GM06990 (cell line): ENCODE measurements at places on chromosomes 16 and 17.

- no peak for DNase-seq
These were observed 51.0 kb downstream of the CCDC182 start for GRCh38 chr17:57694051-57694450.

DNA sequence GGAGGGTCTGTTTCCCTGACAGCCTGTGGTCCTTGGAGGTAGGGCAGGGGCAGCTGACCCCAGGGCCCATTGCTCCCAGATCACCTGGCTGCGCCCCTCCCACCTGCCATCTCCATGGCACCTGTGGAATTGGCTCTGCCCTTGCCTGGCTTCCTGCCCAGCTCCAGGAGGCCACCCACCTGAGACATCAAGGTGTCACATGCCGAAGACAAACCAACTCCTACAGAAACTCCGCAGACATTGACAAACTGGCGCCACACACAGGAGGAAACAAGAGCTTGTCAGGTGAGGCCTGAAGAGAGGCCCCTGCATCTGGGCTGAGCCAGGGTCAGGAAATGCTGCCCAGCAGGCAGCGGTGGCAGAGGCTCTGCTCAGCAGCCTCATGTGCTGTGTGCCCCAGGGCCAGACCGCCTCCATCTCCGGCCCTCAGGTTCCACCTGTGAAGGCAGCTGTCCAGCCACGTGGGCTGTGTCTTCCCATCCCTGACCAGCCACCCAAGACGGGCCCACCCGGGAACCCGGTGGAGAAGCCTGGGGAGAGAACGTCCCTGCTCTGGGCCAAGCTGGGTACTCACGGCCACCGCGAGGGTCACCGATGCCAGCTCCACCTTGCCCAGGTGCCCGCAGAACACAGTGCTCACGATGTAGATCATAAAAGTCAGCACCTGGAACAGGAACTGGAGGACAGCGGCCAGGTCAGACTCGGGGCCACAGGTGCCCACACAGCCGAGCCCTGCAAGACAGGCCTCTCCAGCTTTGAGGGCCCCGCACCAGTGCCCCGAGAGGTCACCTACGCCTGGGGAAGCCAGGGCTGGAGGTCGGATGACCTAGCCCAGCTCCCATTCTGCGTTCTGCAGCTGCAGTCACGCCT lies 1.6 kb downstream of the SLC47A2 start:
- no peak for DNase-seq

DNA sequence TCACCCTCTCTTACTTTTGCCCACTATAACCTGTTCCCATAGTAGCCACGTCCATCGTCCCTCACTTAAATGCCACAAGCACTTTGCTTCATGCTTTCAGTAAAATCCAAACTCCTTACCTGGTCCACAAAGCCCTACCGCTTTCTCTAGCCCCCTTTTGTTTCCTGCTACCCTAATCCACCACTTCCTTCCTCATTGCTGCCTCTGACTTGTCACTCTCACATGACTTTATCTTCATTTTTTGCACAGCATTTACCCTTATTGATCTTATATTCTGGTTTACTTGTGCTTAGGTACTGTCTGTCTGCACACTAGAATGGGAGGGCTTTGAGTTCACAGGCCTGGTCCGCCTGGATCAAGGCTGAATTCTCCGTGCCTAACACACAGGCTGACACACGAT lies 340.0 kb downstream of the XYLT1 start:
- DNase-seq, result no peak

DNA sequence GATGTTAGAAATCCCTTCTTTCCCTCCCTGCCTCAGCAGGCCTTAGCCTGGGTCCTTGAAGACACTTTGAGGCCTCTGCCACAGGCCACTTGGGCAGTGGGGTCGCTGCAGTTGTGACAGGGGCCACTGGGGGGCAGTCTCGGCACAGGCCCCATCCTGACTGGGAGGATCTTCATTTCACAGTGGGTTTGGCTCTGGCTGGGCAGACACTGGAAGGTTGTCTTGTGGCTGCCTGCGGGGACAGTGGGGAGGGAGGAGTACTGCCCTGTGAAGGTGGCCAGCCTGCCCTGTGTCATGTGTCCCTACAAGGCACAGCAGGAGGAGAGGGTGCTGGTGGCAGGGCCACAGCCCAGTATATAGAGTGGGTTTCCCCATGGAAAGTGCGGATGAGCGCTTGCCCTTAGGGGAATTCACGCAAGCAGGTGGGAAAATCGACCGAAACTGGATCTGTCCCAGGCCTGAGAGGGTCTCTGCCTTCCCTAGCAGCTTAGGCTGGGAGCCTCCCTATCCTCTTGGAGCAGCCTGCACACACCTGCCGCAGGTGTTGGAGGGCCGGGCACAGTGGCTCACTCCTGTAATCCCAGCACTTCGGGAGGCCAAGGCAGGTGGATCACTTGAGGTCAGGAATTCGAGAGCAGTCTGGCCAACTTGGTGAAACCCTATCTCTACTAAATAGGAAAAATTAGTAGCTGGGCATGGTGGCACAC lies 28.8 kb downstream of the GINS2 start:
- peak; percentile 71 for DNase-seq

DNA sequence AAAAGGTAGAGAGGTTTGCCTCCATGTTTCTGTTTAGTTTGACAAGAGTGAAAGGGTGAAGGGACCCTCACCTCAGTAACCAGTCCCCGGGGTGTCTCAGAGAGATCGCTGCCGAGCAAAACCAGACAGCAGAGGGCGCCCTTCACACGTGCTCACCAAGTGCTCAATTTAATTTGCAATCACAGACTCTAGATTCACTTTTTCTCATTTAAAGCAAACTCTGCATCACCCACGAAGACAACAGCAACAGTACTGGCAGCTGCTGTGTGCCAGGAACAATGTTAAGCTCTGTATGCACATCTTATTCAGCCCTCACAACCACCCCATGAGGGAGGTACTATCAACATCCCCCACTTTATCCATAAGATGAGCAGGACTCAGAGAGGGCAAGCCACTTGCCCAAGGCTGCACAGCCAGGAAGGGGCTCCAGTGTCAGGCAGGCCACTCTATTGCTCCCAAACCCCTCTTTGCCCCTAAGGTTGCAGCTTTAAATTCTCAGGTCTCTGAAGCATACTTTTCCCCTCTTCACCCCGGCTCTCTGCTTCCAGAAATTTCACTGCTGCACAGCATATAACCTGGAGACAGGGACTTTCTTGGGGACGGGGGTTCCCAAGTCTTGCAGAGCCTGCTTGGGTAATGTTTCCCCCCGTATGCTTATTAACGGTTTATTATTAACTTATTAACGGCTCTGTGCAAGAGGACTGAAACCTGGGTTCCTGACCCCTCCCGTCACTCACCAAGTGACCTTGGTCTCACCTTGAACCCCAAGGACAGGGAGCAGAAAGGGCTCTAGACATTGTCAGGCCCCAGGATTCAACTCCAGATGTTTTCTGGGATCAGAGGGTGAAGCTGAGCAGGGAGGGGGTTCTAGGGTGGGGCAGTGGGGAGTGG lies 70.9 kb downstream of the CNGB1 start:
- DNase-seq, result no peak

DNA sequence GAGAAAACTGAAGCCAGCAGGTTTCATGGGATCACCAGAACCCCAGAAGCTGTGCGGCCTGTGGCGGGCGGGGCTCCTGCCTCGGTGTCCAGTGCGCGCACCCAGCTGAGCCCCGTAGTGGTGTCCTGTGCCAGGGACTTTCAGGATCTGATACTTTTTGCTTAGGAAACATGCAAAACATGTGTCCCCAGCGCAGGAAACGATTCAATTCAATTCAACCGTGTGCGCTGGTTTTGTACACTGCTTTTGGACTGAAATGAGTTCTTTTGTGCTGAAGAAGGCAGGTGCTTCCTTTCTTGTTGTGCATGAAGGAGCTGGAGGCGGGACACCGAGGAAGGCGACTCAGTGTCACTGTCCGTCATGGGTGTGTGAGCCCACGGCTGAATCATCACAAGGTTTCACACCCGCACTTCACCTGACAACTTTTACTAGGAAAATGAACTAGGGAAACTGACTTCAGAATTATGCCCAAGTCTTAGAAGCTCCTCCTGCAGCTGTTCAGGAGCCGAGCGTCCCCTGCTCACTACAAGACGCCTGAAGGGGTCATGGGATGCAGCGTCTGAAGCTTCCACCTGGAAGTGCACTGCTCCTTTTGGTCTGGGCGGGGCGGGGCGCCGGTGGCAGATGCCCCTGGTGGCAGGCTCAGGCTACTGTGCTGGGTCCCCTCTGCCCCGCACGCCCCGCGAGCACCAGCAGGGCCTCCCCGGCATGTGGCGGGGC lies 31.4 kb upstream of the ZNF750 start:
- DNase-seq, result peak; percentile 85

DNA sequence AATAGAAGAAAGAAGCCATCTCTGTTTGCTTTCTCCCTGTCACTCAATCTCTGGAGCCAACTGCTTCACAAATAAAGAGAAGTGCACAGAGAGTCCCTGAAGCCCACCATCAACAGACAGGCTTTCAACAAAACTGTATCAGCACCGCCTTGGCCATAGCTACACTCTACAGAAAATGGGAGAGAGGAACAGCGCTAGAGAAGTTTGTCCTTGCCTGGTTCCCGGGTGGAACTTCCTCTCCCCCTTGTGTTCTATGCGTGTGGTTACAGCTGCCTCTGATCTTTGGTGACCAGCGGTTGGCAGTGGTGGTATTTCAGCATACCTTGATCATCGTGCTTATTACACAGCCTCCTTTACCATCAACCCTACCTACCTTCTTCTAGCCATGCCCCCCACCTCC lies 91.4 kb upstream of the CCL2 start:
- DNase-seq, result no peak

DNA sequence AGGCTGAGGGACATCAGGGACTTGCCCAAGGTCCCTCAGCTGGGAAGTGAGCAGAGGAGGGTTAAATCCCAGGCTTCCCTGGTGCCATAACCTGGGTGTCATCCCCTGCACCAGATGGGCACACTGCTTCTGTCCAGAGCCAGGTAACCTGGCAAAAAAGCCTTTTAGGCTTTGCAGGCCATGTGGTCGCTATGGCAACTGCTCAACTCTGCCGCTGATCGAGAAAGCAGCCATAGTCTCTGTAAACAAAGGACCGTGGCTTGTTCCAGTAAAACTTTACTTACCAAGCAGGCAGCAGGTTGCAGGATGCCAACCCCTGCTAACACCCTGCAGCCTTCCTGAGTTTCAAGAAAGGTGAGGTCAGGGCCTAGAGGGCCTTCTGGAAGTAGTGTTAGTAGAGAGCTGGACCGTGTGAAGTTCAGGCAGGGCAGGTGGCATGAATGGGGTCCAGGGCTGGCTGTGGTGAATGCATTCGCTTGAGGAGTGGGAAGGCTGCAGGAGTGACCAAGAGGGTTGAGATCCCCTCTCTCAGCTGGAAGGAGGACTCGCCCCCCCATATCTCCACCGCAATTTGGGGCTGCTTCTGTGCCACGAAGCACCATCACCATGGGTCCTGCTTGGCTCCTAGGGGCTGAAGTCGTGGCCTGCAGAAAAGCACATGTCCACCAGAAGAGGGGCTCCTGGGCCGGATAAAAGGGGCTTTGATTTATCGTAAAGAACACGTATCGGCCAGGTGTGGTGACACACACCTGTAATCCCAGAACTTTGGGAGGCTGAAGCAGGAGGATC lies 91.3 kb downstream of the SOCS1 start:
- no peak for DNase-seq

GRCh38 chr16:1152651-1153259 lies at the start of gene CACNA1H:
CACNA1H (plus strand) TSS chr16:1153106; CDS start chr16:1153738, 632 bp downstream.
- DNase-seq, result no peak

DNA sequence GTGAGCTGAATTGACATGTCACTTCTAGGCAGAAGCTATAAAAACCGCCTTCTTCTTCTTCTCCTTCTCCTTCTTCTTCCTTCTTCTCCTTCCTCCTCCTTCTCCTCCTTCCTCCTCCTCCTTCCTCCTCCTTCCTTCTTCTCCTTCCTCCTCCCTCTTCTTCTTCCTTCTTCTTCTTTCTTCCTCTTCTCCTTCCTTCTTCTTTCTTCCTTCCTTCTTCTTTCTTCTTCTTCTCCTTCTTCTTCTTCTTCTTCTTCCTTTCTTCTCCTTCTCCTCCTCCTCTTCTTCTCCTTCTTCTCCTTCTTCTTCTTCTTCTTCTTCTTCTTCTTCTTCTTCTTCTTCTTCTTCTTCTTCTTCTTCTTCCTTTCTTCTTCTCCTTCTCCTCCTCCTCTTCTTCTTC lies 4.8 kb upstream of the FBXL19 start:
- no peak for DNase-seq

GRCh38 chr17:82939621-82940135 lies 99.9 kb upstream of the ZNF750 start:
- DNase-seq, result no peak

GRCh38 chr16:84897911-84898377 lies 78.2 kb downstream of the CRISPLD2 start:
- DNase-seq, result no peak
